Left lobe of liver (tissue), 2 donors: ENCODE measurements at places on chromosomes 1 and 21.

- DNase-seq: no peak
These were observed 16.8 kb downstream of the OTUD7B start for GRCh38 chr1:149993764-149994163.

DNA sequence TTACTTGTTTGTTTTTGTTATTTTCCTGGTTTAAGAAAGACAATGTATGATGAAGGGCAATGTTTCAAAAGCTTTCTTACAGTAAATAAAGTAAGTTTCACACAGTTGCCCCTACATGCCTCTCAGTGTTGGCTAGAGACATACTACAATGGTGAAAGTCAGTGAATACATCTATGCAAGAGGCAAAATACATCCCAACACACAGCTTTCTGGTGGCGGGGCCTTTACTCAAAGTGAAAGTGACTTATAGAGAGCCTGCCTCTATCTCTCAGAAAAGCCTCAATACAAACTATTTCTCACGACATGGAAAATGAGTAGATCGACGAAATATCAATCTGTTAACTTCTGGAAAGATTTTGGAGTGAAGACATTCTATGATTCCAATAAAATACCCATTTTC is 122.3 kb downstream of the SLC30A10 start:
- no peak for DNase-seq

DNA sequence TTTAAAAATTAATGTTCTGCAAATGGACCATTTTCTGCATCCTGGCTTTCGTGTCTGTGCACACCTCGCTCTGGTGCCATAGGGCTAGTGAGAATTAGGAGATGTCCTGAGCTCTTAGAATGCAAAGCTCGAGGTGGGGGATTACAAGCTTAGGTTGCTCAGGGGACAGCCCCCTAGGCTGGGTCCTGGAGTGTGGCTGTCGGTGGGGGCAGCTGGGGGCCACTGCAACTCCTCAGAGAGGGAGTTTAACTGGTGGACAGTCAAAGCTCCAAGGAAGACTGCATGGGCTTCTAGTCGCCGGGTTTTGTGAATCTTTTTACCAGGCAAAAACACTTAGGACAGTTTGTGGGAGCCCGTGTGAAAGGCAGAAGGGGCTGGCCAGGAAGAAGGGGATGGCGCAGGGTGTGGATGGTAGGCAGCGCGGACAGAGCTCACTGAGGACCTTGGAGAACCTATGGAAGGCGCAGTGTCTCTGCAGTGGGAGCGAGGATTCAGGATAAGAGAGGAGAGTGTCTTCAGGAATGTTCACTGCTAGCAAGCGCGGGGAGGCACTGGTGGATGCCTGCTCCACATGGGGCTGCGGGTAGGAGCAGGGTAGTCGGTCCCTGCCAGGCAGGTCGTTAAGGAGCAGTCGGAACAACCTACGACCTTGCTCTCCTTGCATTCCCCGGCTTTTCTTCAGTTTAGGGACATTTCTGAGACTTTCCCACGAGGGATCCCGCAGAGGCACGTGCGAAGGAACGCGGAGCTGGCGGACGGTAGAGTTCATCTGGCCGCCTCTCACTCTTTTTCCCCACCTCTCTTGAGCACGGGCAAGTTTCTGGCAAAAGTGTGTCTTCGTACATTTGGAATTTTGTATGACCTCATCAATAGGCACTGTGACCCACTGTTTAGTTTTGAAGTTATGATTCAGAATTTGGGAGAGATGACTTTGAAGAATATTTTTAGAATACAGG is 12.9 kb upstream of the KCNE1 start:
- no peak for DNase-seq

- no peak for DNase-seq
These were observed 24.6 kb downstream of the NTPCR start for GRCh38 chr1:232974971-232975370.

DNA sequence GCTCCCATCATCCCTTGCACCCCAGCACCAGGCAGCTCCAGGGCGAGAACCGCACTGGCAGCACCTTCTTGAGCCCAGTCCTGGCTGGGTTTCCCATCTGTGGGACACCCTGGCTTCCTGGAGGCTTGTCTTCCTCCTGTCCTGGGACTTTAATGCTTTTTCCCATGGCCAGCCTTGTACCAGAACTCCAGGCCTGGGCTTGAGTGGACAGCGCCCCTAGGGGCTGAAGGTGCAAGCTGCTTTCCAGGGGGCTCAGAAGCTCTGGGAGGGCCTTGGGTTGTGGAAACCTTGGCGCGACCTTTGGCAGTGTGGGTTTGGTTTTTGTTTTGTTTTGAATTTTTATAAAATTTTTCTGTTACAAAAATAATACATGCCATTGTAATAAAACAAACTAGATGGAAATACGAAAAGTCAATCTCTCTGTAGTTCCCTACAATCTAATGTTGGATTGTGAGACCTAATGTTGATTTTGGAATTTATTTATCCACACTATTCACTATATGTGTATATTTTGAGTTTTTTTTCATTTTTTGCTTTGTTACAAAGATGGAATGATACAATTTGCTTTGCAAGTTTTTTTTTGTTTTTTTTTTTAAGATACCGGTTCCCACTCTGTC is 33.8 kb upstream of the RPL11 start:
- no peak for DNase-seq

DNA sequence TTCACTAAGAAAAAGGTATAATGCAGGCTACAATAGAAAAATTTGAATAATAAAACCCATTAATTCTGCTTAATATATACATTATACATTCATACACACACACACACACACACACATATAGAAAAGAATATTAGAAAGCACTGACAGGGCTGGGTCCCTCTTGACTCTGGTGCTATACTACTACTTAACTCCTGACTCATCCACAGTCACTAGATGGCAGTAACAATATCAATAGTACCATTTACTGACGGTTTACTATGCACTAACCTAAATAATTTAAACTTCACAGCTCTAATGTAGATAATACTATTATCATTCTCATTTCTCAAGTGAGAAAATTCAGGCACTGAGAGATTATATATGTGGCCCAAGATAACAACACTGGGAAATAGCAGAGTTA is 87.5 kb downstream of the COP1 start:
- DNase-seq: no peak

GRCh38 chr1:63732666-63733065 is 41.2 kb upstream of the ROR1 start:
- no peak for DNase-seq

- peak; percentile 97 for DNase-seq
These were observed at the start of gene GCLM for GRCh38 chr1:93909146-93910050. TSS of gene GCLM (minus strand) at chr1:93909430. CDS start at chr1:93909163, 267 bp downstream.
